ENCODE measurements at places on chromosomes 6 and 20.

DNA sequence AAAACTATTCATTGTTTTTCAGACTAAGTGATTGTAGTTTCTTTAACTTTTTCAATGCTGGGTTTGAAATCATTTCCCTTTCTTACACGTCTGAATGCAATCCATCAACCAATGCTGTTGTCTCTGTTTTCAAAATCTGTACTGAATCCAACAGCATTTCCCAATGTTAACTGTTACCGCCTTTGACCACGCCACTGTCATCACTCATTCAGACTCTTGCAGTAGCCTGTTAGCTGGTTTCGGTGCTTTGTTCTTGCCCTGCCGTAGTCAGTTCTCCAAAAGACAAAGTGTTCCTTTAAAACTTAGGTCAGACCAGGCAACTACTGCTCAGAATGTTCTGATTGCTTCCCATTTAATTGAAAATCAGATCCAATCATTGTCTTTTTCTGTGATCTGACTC is 131.3 kb downstream of the PLCB4 start:
- no peak for DNase-seq

DNA sequence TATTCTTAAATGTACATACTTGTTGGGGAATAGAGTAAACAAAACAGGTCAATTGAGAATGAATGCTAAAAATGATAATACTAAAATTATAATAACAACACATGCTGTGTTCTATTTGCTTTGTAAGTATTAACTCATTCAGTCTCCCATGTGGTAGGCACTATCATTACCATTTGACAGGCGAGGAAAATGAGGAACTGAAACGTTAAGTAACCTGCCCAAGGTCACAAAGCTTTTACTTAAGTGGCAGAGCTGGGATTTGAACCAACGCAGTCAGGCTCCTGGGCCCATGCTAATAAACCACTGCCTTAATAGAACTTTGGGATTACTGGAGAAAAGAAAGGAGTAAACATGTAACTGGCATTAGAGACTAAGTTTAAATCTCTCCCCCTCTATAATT is 3.8 kb downstream of the NSFL1C start:
- DNase-seq = no peak

DNA sequence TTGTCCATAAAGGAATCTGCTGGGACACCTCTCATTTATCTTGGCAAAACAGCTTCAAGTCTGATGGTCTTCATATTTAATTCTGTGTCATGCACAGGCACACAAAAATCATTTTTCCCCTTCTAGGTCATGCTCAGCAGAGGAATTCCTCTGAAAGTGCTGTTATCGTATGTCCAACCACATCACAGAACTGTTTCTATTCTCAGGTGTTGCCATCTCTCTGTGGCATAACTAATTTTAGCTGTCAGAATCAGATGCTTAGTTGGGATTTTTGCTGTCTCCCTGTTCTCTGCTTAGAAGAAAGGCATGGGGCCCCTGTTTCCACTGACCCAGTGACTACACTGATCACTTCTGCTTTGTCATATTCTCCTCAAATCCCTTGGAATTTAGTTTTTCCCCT is 608.0 kb upstream of the EPHA7 start:
- DNase-seq = no peak

DNA sequence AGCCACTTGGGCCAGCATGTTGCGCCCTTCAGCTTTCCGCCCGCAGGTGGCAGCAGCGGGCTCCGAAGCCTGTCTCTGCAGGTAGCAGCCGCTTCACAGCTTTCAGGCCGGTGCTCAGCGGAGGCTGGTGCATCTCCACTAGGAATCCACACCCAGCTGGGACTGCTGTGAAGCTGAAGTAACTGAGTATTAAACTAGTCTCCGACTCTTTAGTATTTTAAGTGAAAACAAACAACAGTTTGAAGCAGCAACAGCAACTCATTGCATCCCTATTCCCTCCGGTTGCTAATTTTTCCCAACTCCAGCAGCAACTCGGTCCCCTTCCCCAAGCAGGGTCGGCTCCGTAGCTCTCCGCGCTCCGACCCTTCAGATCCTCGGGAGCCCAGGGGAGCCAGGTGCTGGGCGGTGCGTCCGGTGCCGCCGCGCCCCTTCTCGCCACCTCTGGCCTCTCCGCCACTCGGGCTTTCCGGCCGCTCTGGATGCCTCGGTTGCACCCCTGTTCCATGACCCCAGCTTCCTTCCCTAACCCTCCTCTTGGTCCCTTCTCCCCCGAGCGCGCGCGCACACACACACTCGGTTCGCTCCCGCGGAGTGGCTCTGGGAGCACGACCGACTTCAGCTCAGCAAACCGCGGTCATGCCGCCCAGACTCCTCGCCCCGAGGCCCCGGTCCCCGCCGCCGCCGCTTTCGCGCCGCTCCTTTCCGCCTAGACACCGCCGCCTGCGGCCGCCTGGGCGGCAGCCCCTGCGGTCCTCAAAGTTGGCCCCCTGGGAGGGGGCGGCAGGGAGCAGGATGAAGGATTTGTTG is 765 bp upstream of the NKAIN2 start:
- DNase-seq = peak; percentile 20

DNA sequence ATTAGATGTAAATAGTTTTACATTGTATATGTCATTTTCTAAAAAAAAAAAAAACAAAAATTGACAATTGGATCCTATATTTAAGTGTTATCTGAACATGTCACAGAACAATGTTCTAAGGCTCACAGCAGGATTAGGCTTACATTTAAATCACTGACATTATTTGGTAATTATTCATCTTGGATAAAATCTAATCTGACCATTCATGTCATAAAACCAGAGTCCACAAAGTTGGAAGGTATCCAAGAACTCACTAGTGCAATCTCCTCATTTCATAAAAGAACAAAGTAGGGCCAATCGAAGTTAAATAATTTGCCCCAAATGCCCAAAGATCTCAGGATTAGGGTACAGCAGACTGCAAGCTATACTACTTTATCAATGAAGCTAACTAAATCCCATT is 73.0 kb downstream of the PDSS2 start:
- no peak for DNase-seq

- no peak for DNase-seq
Measured at GRCh38 chr6:21005816-21006570, 471.7 kb downstream of the CDKAL1 start.

DNA sequence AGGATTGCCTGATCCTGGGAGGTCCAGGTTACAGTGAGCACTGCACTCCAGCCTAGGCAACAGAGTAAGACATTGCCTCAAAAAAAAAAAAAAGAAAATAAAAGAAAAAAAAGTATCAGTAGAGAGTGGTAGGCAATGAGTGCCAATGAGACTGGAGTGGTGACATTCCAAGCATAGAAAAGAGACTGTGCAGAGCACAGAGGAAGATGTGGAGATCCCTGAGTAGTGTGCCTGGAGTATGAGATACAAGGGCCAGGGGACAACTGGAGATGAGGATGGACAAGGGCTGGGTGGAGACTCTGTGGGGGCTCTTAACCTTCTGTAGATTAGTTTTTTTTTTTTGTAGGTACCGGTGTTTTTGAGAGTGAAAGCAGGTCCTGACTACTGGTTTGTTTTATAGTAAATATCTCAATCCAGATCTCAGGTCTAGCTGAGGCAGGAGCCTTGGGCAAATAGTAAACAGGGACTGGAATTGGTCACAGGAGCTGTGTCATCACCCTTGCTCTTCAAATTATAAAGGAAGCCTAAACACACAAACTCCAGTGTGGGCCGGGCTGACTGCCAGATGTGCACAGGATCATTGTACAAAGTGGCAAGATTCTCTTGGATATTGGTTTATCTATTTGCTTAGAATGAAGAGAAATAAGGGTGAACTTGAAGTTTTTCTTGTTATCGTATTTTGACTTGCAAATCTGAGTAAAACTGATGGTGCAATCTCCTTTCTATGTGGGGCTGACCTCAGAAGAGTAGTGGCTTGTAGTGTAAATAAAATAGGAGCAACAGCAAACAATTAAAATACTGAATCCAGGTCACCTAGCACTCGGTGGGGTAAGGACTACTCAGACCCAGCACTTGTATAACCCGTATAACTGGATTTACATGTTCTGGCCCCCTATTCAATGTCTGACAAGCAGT is 144.9 kb downstream of the SOX4 start:
- no peak for DNase-seq

GRCh38 chr20:18852318-18852717 is 38.7 kb downstream of the SCP2D1 start:
- no peak for DNase-seq

DNA sequence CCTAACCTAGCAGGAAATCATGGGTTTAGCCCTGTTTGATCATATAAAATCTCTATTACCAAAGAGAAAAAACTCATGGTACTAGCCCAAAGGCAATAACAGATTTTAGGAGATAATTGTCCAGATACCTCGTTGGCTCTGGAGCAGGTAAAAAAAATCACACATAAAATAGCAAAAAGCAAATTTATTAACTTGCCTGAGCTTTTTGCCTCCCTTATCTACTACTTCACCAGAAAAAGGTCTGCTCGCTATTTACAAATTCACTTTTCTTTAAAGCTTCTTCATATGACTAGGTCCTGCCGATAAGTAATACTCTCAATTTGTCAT is 82.4 kb downstream of the GJA10 start:
- DNase-seq = no peak

GRCh38 chr6:56657354-56657753 is 14.7 kb upstream of the DST start:
- DNase-seq = no peak

DNA sequence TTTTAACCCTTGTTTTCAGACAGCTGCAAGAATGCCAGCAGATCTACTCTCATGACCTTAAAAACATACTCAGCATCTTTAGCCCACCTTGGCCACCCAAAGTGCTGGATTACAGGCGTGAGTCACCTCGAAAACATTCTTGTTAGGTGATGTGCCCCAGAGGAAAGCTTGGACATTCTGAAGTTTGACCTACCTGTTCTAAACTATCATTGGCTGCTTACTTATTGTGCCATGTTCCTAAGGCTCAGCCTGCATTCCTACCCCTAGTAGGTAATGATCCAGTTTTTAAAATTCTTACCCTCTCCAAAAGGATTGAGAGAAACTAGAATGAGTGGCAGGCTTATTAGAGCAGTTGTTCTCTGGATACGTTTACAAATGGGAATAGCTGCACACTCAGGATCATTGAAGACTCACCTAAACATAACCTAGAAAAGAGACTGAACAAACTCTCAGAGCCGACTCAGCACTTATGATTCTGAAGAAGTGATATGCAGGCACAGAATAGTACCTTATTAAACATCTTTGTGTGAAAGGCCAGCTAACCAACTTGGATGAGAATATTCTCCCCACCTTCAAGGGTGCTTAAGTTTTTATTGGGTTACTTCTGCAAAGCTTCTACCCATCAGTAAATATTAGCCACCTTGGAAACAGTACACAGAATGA is 362.1 kb downstream of the NRN1 start:
- no peak for DNase-seq
